ENCODE measurements at places on chromosomes 7 and 10.

DNA sequence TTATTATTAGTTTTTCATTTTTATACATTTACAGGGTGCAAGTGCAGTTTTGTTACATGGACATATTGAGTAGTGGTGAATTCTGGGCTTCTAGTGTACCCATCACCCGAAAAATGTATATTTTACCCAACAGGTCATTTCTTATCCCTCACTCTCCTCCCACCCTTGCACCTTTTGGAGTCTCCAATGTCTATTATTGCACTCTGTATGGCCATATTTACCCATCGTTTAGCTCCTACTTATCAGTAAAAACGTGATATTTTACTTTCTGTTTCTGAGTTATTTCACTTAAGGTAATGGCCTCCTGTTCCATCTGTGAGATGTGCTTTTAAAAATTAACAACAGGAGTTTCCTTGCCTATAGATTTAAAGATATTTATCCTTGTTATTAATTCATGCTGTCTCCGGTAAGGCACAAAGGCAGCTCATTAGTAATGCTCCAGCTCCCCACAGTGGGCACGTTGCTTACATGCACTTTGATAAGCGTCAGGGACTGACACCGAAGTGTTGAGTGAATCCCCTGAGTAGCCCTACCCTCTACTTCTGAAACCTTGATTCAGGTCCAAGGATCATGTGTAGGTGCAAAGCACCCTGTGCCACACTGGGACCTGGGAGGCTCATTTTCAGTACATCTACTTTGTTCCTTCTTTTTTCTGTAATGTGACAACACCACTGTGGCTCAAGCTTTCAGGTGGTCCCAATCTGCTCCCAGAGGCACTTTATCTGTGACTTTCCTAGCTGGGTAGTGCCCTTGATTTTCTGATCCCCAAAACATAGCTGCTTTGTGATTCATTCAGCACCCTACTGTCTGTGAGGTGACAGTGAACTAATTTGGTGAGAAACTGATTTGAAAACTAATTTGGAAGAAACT is 27.3 kb downstream of the HYAL4 start:
- DNase-seq, result no peak

GRCh38 chr7:6440381-6440780 is 7.4 kb downstream of the DAGLB start:
- no peak for DNase-seq

DNA sequence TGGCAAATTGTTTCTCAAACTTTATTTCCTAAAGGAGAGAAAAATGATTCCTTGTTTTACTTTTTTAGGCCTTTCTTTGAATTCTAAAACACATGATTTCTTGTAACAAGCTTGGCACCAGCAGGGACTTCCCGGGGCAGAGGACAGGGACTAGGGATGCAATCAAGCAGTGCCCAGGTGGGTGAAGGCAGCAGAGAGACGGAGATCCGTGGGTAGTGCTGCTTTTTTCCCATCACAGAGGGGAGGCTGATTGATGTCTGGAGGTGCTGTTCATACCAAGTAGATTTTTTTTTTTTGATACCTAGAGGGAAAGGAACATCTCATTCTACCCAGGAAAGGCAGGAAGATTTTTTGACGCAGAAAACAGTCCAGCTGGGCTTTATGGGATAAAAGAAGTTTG is 91.9 kb downstream of the FAM171A1 start:
- DNase-seq, result no peak

DNA sequence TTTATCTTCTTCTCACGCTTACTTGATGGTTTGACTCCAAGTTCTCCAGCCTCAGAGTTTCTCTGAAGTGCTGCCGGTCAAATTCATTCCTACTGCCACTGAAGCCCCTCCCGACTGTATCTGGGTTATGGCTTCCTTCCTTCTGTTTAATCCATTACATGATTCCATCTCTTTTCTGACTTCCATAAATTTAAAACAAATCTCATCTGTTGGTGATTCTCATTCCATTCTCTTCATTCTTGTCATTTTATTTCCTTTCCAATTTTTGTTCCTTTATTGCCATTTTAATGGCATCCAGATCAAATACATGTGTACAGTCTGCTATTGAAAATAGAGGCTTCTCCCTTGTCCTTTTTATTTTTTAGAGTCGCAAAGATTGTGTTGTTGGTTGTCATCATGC is 25.4 kb upstream of the HIBADH start:
- no peak for DNase-seq

DNA sequence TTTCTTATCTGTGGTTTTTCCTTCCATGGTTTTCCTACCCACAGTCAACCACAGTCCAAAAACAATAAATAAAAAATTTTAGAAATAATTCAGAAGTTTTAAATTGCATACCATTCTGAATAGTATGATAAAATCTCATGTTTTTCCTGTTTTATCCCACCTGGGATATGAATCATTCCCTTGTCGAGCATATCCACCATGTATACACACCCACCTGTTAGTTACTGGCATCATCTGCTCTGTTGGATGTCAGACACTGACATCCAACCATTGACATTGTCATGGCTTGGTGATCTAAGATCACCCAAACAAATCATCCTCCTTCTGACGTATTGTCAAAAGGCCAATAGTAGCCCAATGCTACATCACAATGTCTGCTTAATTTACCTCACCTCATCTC is 749.8 kb downstream of the TNS3 start:
- no peak for DNase-seq

- no peak for DNase-seq
Observed at GRCh38 chr7:17493446-17493845, 195.0 kb downstream of the AHR start.

GRCh38 chr7:27453702-27454405 is 208.8 kb downstream of the HIBADH start:
- no peak for DNase-seq

DNA sequence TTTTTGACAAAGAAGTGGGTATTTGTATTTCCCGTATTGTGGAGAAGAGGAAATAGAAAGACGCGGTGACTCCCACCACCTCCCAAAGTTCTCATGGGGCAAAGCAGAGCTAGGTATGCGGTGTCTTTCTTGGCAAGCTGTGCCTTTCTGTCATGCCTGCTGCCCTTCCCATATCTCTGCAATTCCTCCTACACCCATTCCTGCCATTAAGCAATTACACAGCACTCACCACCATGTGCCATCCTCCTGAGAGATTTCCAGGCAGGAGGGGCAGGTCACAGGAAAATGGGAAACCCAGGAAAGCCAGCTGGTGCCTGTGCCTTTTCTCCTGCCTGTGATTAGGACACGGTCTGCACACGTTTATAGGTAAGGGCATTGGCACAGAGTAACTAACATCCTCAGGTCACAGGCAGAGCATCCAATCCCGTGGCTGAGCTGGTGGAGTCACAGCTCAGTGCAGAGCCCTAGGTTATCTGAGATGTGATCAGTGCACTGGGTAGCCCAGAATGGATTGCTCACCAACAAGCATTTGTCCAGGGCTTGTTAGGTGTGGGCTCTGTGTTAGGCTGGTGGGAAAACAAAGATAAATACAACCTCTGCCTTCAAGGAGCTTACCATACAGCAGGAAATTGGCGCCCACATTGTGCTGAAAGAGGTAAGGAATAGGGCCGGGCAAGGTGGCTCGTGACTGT is 9.4 kb upstream of the CRTAC1 start:
- DNase-seq, result no peak

DNA sequence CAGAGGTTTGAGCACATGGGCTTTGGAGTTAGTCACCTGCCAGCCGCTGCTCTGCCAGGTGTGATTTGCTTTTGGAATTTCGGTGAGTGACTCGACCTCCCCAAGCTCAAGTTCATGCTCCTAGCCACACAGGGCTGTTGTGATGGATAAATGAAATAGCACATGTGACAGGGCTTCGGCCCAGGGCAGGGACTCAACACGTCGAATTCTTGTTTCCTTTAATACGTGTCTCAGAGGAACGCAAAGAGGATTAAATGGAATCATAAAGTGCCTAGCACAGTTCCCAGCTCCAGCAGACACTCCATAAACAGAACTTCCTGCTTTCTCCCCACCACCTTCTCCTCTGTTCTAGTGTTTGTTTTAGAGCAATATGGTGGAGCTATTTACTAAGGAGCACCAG is 88.3 kb upstream of the CHST15 start:
- DNase-seq, result no peak

DNA sequence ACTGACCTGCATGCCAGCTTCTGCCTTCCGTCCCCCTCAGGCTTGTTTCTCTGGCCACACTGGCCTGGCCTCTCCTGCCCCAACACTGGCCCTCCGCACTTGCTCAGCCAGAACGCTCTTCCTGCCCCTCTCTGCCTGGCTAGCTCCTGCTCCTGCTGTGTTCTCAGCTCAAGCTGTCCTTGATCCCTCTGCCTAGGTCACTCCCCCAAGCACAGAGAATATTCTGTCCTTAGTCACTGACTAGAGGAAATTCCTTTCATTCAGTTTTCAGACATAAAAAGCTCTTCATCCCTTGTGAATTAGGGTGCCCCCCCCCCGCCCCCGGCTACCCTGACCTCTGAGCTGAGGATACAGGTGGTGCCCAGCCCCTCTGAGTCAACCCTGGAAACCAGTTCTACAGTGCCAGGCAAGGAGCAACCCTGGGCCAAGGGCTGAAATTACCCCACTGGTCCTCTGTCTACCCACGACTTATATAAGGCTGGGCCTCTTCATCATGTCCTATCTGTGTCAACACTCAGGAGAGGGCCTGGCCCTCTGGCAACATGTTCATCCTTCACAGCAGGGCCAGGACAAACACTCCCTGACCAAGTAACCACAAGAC is 6.6 kb upstream of the SGPL1 start:
- no peak for DNase-seq

- DNase-seq, result peak; percentile 13
Observed at GRCh38 chr10:33802566-33802965, 468.1 kb upstream of the NRP1 start.

- no peak for DNase-seq
Observed at GRCh38 chr10:103696411-103697145, 158.8 kb downstream of the SH3PXD2A start.

DNA sequence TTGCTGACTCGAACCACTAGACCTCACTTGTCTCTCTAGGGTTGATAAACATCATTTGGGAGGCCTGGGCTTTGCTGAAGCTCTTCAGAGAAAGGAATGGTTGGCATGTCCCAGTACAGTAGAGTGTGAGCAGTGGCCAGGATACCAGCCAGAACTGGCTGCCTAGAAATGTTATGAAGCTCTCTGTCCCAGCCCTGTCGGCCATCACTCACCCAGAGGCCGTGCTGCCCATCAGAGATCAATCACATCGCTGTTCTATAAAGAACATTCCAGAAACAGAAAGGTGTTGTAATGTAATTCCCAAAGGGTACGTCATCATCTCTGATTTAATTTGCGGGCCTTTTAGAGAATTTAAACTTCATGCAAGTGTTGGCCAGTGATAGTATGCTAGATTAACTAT is 111.5 kb downstream of the PRPF18 start:
- no peak for DNase-seq

DNA sequence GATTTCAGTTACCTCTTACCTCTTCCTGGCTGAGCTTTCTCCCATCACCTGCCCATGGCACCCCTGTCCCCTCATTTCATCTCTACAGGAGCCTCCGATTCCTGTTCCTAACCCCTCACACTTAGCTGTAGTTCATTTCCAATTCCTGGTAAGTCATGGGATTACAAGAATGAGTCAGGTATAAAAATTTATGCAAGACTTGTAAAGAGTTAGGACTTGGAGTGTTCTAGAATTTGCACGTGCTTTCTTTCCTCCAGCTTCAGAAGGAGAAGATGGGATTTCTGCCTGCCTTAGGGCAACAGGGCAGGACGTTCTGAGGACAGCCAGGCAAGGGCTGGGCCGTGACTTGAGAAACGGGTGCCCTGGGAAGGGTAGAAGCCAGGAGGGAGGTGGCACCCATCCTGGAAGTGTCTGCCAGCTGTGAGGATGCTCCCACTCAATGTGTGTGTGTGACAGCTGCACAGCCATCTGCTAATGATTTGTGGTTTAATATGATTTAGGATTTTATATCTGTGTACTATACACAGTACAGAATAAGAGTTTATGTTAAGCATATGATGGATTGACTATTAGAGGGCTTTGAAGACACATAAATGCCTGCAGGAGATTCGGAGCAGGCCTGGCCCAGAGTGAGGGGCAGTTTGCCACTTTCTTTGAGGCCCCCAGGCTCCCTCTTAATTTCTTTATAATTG is 81.5 kb upstream of the VIPR2 start:
- DNase-seq, result no peak

GRCh38 chr7:37489703-37490102 is 41.0 kb upstream of the ELMO1 start:
- no peak for DNase-seq

DNA sequence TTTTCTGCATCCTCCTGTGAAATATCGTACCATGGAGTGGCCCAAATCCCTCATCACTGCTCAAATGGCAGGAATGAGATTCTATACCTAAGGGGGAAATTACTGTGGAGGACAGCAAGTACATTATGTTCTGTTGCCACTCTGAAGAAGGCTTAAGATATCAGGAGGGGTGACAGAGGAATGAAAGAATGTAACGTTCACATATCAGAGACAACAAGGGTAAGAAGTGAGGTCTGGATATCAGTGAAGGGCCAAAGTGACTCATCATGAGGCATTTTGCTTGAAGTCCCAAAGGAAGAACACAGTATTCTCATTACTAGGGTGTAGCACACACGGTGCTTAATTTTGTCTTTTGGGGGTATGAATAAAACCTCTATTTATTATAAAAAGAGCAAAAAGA is 71.5 kb upstream of the SLC13A1 start:
- DNase-seq, result no peak

GRCh38 chr7:39407137-39407536 is 159.1 kb upstream of the YAE1 start:
- no peak for DNase-seq

- DNase-seq, result no peak
Observed at GRCh38 chr10:14377591-14378175, 47.0 kb upstream of the FRMD4A start.

GRCh38 chr10:69865450-69865849 is 63.7 kb downstream of the COL13A1 start:
- DNase-seq, result no peak

GRCh38 chr10:132989476-132990415 is 47.4 kb upstream of the CFAP46 start:
- DNase-seq, result no peak

DNA sequence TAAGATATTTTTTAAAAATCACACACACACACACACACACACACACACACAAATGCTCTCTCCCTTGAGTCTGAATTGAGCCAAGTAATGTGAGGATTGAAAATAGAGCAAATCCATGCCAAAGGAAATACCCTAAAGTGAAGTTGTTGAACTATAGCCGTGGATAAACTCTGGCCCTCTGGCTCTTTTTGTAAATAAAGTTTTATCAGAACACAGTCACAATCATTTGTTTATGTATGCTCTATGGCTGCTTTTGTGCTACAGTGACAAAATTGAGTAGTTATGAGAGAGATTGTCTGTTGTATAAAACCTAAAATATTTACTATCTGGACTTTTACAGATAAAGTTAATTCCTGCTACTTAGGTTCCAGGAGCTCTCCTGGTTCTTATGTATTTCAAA is 39.1 kb downstream of the NKX2-3 start:
- DNase-seq, result no peak

DNA sequence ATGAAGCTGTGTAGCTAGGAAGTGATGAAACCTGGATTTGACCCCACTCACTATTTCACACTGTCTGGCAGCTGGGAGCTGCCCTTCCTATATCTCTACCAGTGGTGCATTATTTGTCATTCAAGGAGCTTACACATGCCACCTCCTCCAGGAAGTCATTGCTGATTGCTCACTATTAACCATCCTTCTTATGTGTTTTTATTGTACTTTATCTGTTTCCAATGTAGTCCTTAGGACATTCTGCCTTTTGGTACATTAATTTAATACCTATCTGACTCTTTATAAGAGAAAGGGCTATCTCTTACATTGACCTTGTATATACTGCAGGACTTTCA is 31.0 kb downstream of the HHEX start:
- no peak for DNase-seq

Measured in vagina (tissue), 2 donors.